Hematopoietic multipotent progenitor cell treated with erythropoietin and hydrocortisone succinate and interleukin-3 and kit ligand, for 15 days (in vitro differentiated cells): ENCODE measurements at places on chromosomes 4 and X.

DNA sequence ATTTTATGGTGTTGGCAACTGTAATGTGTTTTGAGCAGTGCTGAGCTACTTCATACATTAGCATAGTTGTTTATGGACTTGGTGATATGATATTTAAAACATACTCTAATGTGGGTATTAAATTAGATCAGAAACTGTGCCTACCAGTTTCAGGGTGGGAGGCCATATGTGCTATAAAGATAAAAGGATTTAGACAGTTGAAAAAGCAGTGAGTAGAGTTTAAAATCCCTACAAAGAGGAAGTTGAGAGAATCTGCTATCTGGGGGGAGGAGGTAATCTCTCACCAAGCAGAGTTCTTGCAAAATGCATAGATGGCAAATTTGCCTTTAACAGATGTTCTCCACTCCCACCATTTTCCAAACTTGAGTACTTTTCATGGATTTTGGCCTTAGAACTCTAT, 154.5 kb downstream of the SPOCK3 start:
- no peak for DNase-seq

DNA sequence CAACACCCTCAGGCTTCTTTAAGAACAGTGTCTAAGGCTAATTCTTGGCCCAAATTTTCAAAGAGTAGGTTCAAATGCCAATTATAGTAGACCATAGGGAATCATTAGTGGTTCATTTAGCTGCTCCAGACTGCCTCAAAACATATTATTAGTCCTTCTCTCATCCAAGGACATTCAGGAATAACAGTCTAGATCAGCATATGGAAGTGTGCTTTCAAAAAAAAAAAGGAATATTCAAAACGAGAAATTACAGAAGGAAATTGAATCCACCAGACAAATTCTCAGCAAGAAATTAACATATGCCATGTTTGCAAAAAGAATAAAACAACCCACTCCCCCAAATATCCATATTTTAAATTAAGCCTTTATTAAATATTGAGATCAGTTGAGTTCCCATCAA, 293.1 kb downstream of the SMARCA1 start:
- no peak for DNase-seq

GRCh38 chrX:109958266-109958665, 44.6 kb upstream of the TMEM164 start:
- DNase-seq, result no peak

- no peak for DNase-seq
These were observed 985.8 kb downstream of the TRAM1L1 start for GRCh38 chr4:116099596-116099995.

DNA sequence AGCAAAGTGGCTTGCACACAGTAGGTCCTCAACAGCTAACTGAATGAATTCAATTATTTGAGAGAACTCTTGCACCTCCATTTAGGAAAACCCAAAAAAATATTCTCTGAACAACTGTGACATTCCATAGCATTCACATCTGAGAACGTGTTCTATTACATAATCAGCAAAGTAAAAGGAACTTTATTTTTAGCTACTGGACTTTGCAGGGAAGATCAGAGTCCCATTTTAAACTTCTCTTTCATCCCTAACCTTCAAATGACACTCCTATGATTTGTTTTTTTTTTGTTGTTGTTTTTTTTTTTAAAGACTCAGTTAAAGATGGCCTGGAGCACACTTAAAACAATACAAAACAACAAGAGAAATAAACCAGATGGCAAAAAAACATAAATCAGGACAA, 30.9 kb downstream of the RAI2 start:
- no peak for DNase-seq

DNA sequence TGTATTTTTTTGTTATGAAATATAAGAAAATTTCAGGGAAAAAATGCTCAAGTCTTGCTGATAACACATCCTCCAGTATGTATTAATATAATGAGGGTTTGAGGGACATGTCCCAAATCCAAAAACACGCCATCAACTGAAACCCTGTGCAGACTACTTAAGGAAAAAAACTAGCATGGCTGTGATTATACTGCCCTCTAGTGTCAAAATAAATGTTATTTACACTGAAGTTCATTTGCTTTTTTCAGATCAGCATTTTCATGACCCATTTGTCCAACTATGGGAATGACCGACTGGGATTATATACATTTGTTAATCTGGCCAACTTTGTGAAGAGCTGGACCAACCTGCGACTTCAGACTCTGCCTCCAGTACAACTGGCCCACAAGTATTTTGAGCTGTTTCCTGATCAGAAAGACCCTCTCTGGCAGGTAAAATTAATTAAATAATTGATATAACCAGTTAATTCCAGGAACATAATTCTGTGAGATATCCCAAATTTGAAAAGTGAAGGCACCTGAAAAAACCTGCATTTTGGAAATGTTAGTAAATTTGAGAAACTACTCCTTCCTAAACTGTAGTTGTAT, 128.5 kb downstream of the PRSS12 start:
- peak; percentile 35 for DNase-seq

- no peak for DNase-seq
These were observed 171.3 kb downstream of the PTTG2 start for GRCh38 chr4:38131371-38132091.

GRCh38 chr4:2948895-2949781, 14.1 kb downstream of the NOP14 start:
- peak; percentile 20 for DNase-seq

DNA sequence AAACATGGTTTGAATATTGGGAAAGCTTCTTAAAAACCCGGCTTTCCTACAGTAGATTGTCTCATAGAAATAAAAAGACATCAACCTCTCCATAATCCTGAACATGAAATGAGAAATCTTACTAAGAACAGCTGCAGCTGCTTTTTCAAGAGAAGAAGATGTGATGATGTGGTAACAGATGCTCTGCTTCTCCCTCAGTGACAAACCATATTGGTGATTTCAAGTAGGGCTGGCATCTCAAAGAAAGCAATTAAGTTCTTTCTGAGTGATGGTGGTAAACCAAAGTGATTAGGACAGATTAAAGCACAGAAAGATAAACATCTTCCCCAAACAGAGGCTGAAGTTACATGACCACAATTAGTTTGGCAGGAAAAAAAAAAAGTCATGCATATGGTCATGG, 1477.7 kb downstream of the RAPGEF2 start:
- no peak for DNase-seq

- no peak for DNase-seq
These were observed 374.8 kb downstream of the MID1IP1 start for GRCh38 chrX:39176105-39176504.

GRCh38 chrX:6225288-6225910, 3.3 kb downstream of the NLGN4X start:
- DNase-seq, result no peak

- no peak for DNase-seq
These were observed 13.8 kb upstream of the STBD1 start for GRCh38 chr4:76292730-76293129.

DNA sequence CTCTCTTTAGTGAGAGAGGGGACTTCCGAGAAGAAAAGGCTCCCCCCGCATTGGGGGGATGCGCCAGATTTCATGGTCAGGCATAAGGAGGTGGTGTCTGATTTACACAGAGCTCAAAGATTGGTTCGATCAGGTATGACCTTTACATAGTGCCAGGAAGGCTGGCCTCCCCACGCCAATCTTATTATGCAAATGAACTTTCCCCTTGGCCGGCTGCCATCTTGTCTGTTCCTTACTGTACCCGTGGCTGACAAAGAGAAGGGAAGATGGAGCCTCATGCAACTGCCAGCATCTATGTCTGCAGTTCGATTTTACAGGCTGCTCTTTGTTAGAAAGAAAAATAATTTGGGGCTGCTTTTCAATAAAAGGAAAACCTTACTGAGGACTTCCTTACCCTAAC, 197.2 kb downstream of the GPM6A start:
- no peak for DNase-seq

DNA sequence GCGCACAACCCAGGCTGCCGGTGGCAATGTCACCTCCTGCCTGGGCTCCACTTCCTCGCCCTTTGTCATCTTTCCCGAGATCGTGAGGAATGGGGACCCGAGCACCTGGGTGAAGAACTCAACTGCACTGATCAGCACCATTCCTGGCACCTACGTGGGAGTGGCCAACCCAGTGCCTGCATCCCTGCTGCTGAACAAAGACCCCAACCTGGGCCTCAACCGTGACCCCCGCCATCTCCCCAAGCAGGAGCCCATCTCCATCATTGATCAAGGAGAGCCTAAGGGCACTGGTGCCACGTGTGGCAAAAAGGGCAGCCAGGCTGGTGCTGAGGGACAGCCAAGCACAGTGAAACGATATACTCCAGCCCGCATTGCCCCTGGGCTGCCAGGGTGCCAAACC, 32.3 kb downstream of the BCORL1 start:
- DNase-seq, result no peak

GRCh38 chr4:141133999-141134995, 1.0 kb upstream of the RNF150 start:
- no peak for DNase-seq

GRCh38 chrX:17633546-17633945, 103.7 kb upstream of the SCML1 start:
- DNase-seq, result no peak

DNA sequence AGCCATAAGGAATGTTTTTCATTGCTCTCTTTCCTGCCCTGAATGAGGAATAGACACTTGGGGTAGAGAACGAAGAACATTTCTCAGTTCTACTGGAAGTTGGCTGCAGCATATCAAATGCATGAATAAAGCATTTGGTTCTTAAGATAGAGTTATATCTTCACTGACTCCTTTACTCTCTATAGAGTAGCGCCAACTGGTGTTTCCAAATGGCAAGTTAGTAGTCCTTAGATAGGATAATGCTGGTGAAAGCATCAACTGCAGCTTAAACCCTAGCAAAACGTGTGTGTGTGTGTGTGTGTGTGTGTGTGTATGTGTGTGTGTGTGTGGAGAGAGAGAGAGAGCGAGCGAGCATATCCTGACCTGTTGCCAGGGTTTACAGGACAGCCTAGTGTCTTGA, 62.2 kb upstream of the FRMPD4 start:
- DNase-seq, result no peak

GRCh38 chr4:9921326-9921725, 100.0 kb downstream of the SLC2A9 start:
- no peak for DNase-seq

DNA sequence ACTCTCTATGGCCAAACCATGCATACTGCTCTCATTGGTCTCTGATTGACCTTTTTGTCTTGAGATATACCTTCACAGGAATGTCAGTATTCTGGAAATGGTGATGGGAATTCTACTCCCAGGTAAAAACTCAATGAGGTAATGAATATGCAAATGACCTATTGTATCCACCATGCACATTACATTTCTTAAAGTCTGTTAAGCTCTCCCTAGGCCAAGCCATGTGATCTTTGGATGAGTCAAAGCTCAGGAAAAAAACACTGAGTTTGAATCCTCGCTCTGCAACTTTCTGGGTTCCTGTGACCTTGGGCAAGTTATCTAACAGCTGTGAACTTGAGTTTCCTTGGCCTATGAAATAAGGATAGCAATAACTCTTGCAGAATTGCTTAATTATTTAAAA, 175.4 kb downstream of the PPP1R2C start:
- DNase-seq, result no peak

DNA sequence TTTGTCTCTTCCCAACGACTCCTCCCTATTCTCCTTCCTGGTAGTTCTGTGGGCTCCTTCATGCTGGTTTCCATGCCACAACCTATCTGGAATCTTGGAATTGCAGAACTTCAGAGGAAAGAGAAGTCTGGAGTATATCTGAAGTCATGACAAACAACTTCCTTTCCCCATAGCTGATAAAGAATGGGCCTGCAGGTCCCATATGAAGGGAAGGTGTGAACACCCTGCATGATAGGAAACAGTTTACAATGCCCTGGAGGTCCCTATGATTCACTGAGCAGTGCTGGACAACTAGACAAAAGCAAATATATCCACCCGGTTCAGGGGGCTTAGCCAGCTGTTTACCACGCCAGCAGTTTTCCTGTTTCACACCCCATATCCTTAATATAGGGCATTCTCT, 19.4 kb downstream of the FAM9C start:
- no peak for DNase-seq

GRCh38 chrX:9278475-9279233, 186.2 kb upstream of the TBL1X start:
- no peak for DNase-seq

DNA sequence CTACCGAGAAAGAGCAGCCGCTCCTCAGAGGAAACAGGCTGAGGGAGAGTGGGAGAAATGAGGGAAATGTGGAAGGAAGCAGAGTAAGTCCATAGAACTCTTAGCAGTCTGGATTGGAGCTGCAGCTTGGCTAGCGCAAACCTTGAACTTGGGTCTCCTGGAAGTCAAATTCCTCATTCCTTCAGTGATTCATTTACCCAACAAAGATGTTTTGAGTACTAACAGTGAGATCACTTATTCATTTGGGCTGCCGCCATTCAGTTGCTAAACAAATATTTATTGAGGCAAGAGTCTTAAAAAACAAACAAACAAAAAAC, 51.5 kb downstream of the SEL1L3 start:
- DNase-seq, result no peak

DNA sequence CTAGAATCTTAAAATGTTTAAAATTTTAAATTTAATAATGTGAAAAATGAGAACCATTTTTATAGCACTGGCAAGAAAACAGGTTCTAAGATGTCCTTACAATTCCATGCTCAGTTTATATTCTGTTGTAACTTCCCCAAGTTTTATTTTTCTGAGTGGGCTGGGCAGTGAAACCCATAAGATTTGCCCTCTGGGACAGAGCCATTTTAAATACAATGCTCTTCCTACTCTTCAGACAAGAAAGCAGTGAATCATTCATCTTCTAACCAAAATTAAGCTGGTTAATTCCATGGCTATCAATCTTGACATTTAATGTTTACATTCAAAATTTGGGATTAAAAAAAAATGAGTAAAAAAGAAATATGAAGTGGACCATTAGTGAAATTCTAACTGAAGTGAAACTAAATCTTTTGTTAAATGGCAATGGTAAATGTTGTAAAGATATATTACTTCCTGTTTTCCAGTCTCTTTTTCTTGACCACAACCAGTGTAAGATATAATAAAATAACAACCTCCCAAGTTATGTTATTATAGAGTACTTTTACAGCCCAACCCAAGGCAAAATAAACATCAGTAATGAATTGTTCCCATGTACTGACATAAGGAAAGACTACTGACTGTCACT, 37.2 kb upstream of the PTPN13 start:
- DNase-seq, result no peak

GRCh38 chr4:183898456-183898855, 6.7 kb upstream of the STOX2 start:
- no peak for DNase-seq

- DNase-seq, result peak; percentile 73
These were observed 14.3 kb downstream of the TEC start for GRCh38 chr4:48255072-48255958.

DNA sequence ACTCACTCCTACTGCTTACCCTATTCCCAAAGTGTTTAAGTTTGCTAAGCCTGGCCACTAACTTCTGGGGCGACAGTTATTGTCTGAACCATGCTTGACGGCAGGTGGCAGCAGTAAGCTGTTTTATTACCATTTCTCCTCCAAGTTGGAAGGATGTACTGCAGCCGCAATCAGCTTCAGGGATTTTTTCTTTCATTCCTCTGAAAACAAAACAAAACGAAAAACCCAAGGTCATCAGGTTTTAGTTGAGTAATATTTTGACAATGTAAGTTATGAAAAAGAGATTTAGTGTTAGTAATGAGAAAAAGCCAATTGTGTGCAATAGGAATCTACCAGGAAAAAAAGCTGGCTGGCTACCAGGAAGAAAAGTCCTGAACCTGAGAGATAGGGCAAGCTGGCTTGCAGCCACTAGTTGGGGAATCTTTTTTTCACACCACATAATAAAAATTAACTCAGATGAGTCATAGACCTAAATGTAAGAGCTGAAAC, 13.2 kb upstream of the RAB9B start:
- peak; percentile 30 for DNase-seq

- no peak for DNase-seq
These were observed 203.5 kb downstream of the PPARGC1A start for GRCh38 chr4:23686169-23686897.

GRCh38 chrX:57417827-57418226, 131.3 kb downstream of the FAAH2 start:
- no peak for DNase-seq
